ENCODE measurements at places on chromosomes 5 and 9.

DNA sequence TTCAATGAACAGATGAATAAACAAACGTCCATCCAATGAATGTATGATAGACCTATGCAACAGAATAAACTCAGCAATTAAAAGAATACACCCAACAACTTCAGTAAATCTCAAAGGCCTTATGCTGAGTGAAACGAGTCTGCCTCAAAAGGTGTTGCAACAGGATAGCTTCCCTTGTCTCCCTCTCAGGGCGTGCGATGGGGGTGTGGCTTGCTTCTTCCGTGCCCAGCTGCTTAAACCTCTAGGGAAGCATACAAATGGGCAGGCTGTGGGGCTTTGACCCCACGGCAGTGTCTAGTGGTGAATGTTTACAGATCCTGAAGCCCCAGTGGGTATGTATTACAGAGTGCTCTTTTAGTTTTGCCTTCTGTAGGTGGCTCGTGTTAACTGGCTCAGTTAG, 87.0 kb upstream of the CCL21 start:
- DNase-seq, result no peak

DNA sequence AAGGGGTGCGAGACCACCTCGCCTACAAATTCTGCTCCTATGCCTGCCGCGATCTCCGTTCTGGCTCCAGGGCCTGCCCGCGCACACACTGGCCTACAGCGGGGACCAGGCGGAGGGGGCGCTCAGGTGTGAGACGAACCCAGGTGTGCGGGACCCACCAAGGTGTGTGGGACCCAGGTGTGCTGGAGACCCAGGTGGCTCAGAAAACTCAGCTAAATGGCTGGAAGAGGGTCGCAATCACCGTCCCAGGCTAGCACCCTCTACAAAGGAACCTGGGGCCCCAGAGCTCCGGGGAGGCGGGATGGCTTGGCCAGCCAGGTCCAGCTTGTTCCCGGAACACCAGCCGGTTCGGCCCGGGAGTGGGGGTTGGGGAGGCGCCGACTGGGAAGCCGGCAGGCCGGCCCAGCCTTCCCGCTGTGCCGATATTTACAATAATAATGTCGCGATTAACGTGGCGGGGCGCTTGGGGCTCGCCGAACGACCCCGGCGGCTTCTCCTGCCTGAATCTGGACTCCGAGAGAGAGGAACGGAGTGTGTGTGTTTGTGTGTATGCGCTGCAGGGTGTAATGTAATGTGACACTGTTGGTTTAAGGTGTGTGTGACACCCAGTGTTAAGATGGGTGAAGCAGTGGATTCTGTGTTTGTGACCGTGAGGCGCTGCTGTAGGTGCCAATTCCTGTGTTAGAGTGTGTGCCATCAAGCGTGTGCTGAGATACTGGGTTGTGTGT, 1.4 kb downstream of the PCDH1 start:
- DNase-seq, result no peak

DNA sequence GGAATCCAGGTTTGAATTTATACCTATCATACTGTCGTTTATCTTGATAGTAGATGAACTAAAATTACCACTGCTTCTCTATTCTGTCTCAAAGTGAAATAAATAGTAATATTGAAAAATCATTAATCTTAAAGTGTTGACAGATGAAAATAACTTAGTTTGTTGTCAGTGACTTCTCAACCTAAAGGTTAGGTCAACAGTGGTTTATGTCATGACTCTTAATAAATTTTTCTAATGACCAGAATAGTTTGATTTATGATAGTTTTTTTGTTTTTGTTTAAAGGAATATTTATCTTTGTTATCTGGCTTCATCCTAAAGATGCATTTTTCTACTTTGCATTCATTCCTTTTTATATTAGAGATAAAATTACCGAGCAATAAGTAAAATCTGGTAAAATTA, 81.1 kb downstream of the SLF1 start:
- no peak for DNase-seq

GRCh38 chr9:81388831-81389230, 300.5 kb downstream of the TLE1 start:
- no peak for DNase-seq

DNA sequence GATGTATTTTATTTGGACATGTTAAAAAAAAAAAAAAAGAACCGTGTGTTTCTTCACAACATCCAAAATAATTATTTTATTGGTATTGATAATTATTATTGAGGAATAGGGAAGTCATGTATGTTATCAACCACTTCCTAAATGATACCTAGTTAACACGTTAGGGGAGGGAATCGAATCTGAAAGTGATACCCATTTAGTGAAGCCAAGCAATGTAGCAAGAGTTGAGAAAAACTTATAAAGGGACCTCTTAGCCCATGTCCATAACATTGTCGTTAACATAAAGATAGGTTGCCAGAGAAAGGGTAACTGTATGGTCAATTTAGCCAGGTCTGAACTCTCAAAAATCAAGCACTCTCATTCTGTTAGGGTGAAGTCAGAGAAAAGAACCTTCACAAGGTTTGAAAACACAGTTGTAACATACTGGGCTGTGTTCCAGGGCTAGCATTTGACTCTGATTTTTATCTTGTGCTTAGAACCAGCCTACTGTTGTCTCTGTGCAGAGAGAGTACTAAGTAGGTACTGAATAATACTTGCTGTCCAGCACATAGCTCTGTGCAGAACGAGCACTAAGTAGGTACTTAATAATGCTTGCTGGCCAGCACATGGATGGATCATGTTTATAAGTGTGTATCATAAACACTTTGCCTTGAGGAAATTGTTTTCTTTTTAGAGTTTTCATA, 60.4 kb downstream of the GHR start:
- DNase-seq, result no peak

Measured in brain pericyte (primary cell).